ENCODE measurements at places on chromosomes 1 and 21.

GRCh38 chr1:28770601-28771165 is 33.9 kb downstream of the YTHDF2 start:
- DNase-seq: no peak

DNA sequence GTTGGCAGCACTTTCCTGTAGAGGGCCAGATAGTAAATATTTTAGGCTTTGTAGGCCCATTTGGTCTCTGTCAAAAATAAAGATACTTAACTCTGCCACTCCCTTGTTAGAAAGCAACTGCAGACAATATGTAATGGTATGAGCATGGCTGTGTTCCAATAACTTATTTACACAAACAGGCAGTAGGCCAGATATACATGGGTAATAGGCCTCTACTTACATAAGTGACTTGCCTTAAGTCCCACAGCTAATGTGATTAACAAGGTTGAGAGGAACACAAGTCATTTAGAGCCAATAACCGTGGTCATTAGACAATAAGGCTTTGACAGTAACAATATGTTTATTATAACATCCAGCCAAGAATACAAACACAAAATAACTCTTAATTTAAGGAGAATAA is 17.4 kb downstream of the CCT8 start:
- DNase-seq: no peak

DNA sequence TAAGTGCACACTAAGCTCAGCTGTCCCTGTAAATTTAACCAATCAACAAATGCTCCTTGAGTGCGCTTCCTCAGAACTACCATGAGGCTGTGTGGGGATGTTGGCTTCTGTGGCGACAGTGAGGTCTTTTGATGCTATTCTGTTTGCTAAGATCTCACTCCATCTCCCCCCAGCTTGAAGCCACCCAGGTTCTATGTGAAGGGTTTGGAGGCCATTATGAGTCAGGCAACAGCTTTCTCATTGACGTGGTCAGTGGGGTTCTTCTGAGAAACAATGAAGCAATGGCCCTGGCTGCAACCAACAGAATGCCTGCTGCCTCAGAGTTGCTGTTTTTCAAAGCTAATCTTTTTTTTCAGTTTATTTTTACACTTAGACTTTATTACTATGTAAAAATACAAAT is 205.5 kb downstream of the PTBP2 start:
- no peak for DNase-seq

GRCh38 chr1:210262897-210263272 is 30.3 kb downstream of the SERTAD4 start:
- DNase-seq: no peak

- DNase-seq: peak; percentile 3
These were observed 429 bp downstream of the SRRM1 start for GRCh38 chr1:24643363-24644099.

DNA sequence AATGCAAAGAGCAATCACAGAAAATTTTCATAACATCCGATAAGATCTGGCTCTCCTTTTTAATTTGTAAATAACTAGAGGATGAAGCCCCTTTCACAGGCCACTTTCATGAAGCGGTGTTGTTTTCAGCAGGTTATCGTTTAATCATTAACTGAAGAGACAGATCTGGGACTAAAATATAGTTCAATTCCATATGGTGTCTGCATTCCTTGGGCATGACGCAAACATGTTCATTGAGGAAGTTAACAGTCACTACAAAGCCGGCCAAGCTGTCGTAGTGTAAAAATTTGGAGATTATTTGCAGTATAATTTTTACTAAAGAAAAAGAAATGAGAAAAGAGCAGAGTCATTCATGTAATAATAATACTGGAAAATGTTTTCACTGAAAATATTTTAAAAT is 565.2 kb upstream of the ADAMTS5 start:
- DNase-seq: no peak

GRCh38 chr1:1038694-1039093 is 18.8 kb downstream of the AGRN start:
- no peak for DNase-seq

- DNase-seq: peak; percentile 80
These were observed at the start of gene IFI44 for GRCh38 chr1:78649628-78650027. Gene IFI44 (plus strand): TSS chr1:78649831. CDS start chr1:78650196, 365 bp downstream.

- no peak for DNase-seq
These were observed 353.6 kb upstream of the C1orf87 start for GRCh38 chr1:60427194-60427593.

DNA sequence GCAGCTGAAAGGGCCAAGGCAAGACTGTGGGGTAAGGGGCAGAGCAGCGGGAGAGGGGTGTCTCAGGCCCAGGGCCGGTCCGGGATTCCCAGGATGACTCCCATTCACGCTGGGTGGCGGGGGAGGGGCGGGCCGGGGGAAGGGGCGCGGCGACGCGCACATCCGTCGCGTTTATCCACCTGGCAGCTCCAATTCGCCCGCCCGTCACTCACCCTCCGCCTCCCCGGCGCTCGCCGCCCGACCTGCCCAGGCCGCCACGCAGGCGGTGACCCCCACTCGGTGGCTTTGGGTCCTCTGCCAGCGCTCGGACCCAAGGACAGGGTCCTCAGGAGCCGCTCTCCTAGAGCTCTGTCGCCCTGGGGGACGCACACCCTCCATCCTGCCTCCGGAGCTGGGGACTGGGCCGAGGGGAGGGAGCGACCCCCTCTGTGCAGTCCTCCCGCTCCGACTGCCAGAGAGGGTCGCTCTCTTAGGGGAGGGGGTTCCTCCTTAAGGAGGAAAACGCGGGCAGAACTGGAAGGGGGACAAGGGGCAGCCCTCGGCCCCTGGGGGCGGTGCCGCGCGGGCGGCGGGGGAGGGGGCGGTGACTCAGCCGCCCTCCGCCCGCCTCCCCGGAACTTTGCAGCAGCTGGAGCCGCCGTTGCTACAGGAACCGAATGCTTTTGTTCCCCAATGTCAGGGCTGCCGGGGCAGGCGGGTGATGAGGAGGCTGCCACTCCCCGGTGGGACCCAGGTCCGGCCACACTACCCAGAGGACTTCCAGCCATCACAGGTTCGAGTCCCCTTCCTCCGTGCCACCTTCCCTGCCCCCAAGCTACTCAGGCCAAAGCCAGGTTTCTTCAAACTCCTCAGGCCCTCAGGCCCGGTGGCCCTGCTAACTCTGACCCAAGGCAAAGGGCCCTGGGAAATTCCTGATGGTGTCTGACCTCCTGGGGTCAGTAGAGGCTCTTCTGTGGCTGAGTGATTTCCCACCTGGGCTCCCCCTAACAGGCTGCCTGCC is 3.4 kb downstream of the ADGRB2 start:
- peak; percentile 77 for DNase-seq

GRCh38 chr21:45082736-45083135 is 8.4 kb downstream of the ADARB1 start:
- no peak for DNase-seq

DNA sequence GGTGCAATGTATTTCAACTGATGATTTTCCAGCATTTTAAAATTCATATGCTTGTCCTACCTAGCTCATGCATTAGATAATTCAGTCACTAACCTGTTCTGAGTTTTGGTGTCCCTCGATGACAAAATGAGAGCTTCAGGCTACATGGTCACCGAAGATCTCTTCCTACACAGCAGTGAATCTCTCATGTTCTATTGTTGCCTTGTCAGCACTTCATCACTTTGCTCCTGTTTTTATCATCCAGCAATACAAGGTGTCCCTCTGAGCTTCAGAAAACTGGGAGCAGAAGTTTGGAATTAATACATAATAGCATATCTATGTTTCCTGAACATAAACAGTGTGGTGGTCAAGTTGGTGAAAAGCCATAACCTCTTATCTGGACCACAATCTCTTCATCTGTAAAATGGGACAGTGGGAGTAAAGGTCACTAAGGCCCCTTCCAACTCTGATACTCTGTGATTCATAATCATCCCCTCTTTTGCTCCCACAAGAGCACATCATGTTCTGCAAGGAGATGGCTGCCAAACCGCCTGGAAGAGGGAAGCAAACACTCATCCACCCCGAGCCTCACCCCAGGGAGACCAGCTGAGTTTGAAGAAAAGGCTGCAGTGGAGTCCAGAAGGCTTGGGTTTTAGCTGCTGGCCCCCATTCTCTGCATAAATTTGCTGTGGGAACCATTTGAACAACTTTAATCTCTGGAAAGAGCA is 137.9 kb upstream of the F3 start:
- no peak for DNase-seq

DNA sequence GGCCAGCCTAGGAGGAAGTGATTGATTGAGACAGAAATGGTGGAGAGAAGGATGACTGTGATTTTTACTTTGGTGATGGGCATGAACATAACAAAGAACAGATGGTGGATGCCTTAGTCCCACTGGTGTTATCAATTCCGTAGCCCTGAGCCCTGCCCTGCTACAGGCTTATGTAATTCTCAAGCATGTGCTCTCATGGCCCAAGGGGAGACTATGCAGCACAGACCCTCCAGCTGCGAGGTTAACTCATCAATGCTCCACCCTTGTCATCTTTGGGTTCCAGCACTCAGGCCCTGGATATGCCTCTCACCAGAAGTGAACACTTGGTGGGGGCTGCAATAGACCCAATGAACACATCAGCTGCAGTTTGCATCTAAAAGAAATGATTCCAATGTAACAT is 62.7 kb upstream of the LRRC8D start:
- DNase-seq: no peak

DNA sequence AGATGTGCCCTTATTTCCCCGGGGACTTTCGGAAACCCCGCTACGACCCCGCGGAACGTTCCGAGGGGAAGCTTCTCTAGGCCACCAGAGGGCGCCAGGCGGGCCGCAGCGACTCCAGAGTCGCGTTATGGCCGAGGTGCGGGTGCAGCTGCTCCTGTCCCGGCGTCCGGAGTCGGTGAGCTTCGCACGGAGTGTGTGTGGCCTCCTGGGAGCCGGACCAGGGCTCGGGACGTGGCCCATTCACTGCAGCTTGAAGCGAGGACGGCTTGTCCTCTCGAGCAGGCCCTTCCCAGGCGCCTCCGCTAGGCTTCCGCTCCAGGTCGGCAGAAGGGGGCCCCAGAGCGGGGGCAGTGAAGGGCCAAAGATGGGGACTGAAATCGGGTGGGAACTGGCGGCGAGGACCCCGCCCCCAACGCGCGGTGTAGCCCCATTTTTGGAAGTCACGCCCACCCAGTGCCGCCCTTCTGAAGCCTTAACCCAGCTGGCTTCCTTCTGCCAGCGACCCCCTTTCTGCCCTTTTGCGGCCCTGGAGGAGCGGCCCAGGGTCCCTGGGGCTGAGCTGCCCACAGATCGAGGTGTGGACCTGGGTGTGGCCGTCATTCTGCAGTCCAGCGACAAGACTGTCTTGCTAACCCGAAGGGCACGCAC is at the start of gene NUDT17:
Gene NUDT17 (plus strand): TSS at position 117 of the 648 bp plus-strand sequence. CDS start 11 bp downstream, at position 128.
- peak; percentile 66 for DNase-seq

DNA sequence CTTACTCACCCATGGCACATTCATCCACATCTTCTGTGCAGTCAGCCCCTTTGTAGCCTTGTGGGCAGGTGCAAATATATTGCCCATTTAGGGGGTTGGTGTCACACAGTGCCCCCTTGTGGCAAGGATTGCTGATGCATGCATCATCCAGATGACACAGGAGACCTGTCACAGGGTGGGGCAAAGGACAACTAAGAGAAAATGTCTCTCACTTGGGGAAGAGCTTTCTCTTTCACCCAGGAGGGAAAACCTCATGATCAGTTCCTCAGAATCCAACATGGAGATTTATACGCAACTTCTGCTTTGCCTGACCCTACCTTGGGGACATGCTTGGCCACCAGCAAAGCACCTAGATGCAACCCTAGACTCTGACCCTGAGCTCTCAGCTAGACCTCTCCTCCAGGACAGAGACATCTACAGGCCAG is 71.8 kb upstream of the ADAM30 start:
- DNase-seq: peak; percentile 78

DNA sequence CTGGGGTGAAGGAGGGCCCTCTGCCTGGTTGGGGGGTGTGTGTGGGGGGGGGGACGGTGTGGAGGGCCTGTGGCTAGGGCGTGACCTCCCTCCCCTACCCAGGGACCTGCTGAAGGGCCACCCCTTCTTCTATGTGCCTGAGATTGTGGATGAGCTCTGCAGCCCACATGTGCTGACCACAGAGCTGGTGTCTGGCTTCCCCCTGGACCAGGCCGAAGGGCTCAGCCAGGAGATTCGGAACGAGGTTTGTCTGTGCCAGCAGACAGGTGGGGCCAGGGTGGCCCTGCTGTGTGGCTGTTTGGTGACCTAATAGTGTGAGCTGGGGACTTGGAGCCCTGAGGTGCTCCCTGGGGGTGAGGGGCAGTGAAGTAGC is 43.9 kb downstream of the COQ8A start:
- DNase-seq: no peak

- no peak for DNase-seq
These were observed 82.1 kb downstream of the RRAGC start for GRCh38 chr1:38777464-38777957.

GRCh38 chr1:191125950-191126349 is 648.3 kb upstream of the BRINP3 start:
- no peak for DNase-seq

DNA sequence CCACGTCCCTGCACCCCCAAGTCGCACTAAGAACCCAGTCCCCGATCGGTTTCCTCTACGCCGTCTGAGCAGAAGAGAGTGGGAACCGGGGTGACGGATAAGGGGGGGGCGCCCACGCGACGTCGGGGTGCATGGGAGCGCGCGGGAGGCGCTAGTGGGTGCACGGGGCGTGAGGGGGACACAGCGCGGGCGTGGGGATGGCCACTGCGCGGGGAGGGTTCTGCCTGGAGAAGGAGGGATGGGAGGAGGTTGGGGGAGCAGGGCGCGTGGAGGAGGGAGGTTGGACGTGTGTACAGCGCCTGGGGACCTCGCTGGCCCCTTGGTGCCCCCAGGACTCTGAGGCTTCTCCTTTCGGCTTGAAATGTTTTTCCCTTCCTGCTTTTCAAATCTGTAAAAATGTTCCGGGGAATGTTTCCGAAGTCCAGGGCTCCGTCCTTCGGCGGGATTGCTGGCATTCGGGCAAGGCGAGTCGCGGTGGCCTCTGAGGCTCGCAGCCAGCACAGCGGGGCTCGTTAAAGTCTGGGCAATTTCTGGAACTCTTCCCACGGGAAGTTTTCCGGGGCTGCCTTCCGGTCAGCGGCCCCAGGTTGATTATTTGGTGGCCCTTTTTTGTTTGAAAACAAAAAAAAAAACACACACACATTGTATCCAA is 13.1 kb downstream of the RNF220 start:
- DNase-seq: no peak

DNA sequence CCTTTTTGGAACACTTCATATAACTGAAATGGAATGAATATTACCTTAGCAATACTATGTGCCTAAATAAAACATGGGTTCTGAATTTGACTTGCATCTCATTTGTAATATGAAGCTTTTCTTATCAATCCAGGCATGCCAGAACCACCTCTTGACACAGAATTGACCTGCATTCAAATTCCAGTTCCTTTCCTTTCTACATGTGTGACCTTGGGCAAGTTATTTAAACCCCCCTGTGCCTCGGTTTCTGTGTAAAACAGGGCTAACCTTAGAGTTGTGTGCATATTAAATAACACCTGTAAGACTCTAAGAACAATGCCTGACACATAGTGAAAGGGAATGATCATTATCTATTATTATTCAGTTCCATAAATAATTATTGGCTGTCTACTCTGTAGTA is 2.0 kb upstream of the NOS1AP start:
- DNase-seq: no peak

GRCh38 chr1:232951180-232951579 is 769 bp downstream of the NTPCR start:
- peak; percentile 12 for DNase-seq

Measured in CD4-positive, alpha-beta T cell treated with Interleukin-4 for 4 hours (primary cell).